Daoy (cell line): ENCODE measurements at places on chromosomes 4 and X. TPM values are rescaled to one million over a fixed set of nuclear protein-coding genes. Genes with fewer than 3 reads are reported as not detected.

DNA sequence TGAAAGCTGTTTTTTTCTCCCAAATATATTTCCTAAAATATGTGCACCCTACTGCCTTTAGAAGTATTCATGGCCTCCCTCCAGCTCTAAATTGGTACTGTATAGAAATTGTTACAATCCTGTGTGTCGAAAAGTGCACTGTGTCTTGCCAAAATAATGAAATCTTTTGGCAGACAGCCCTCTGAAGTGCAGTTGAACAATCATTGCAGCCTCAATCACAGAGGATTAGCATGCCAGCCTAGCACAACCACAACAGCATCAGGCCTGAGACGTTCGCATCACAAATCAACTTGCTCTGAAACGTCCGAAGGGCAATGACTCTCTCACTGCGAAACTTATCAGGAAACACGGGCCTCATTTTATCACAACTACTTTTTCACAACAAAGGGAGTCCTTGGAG lies 99.0 kb downstream of the ANOS1 start:
- DNase-seq = no peak

- peak; percentile 93 for DNase-seq
Observed at GRCh38 chrX:44012484-44013096, 39.4 kb upstream of the NDP start.

- no peak for DNase-seq
Observed at GRCh38 chr4:160136021-160136420, 1033.1 kb downstream of the RAPGEF2 start.

DNA sequence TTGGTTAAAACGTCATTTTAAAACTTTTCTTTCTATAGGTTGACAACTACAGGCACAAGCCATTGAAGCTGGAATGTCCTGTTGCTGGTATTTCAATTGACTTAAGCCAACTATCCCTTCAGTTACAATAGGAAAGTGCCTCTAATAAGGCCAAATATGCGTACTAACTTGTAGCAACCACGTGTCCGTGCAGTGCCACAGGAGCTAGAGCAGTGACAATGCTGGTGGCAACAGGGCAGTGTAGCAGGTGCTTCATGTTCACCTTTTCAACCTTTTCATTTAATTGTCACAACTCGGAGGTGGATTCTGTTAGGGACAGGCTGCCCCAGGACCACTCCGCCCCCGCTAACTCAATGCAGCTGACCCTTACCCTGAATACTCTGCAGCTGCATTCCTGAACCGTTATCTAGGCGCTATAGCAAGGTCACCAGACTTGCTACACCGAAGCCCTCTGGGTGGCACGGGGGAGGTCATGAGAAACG lies 37.7 kb downstream of the ERVMER34-1 start:
- no peak for DNase-seq

- DNase-seq = peak; percentile 42
Observed at GRCh38 chrX:40912576-40912975, 172.7 kb upstream of the USP9X start.

- DNase-seq = no peak
Observed at GRCh38 chrX:151363316-151363715, 33.7 kb upstream of the VMA21 start.

GRCh38 chr4:122331195-122331594 lies 47.6 kb upstream of the ADAD1 start:
- no peak for DNase-seq

DNA sequence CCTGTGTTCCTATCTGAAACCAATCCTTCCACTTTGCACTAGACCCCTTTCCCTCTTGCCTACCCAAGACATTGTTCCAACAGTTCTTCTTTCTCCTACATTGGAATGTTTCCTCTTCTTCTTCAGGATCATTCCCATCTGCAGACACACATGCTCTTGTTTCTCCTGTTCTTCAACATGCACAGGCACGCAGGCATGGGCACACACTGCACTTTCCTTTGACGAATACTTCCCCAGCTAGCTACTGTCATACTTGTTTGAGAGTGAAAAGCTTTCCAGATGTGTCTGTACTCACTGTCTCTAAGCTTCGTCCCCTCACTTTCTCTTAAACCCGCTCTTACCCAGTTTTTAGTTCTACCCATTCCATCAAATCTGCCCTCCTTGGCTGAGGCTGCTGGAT lies 31.8 kb upstream of the ERVMER34-1 start:
- DNase-seq = no peak

GRCh38 chr4:186946682-186947294 lies 223.1 kb upstream of the FAT1 start:
- DNase-seq = peak; percentile 36

- peak; percentile 0 for DNase-seq
Observed at GRCh38 chrX:139642241-139642927, 65.6 kb downstream of the MCF2 start.

GRCh38 chr4:86536151-86536550 lies 58.0 kb upstream of the PTPN13 start:
- no peak for DNase-seq

DNA sequence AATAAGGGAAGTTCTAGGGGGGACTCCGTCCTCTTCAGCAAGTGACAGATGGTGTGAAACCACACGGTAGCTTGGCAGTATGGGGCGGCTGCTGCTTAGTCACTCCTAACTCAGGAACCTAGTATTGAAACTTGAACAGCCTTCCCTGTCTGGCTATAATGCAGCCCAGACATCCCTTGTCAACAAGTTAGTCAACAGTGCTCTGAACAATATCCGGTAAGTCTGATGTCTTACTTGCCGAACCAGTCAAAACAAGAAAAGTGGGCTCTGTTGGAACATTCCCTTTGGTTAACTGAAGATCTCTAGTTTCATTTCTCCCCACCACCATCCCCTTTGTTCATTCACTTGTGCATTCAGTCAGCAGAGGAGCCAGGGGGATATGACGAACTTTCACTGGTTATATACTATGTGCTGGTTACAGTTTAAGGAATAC lies 18.7 kb upstream of the CXCL13 start:
- peak; percentile 57 for DNase-seq

DNA sequence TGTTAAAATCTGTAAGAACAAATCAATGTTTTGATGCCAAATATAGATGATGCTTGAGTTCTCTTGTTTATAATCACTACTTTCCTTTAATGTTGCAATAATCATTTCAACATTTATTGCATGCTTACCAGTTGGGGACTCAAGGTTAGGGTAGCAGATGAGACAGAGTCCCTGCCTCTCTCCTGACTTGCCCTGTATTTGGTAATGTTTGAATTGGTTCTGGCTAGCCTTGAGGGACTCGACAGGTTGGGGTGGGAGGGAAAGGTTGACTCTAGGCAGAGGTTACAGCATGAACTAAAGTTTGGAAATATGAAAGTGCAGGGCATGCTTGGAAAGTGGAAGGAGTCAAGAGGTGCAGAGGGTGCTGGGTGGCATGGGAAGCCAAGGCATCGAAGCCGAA lies 2.0 kb downstream of the SEC24B start:
- DNase-seq = no peak

- no peak for DNase-seq
Observed at GRCh38 chrX:84258708-84259107, 70.7 kb upstream of the RPS6KA6 start.

DNA sequence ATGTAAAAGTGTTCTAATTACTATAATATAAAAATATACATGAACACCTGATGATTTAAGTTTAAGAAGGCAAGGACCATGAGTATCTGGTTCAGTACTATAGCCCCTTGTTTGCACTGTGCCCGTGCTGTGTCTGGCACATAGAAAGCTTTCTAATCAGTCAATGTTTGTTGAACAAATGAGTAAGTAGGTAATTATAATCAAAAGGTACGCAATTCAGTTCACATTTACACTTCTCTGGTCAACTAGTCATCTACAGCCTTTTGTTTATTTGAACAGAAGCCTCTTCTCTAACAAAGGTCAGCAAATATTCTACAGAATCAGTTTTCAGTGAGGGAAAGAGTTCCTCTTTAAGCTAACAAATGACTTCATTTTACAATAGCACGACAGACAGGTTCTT lies 523.3 kb downstream of the SMARCA1 start:
- DNase-seq = no peak

GRCh38 chrX:134388161-134389109 lies 71.5 kb upstream of the HPRT1 start:
- no peak for DNase-seq

- no peak for DNase-seq
Observed at GRCh38 chr4:137601934-137602333, 69.6 kb upstream of the PCDH18 start.

- no peak for DNase-seq
Observed at GRCh38 chrX:27680726-27681125, 90.6 kb downstream of the DCAF8L2 start.

DNA sequence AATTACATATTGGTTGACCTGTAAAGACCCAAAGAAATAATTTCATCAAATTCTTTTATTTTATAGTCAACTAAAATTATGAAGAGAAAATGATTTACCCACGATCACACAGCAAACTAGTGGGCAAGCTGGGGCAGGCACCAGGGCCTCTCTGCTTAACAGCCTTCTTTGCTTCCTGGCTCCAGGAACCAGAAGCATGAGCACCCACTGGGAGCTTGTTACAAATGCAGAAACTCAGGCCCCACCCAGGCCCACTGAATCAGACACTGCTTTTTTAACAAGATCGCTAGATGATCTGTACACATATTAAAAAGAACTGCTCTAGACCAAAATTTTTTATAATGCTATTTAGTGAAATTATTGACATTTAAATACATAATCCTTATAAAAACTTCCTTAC lies 95.0 kb downstream of the GEMIN8 start:
- DNase-seq = no peak

- DNase-seq = peak; percentile 13
Observed at GRCh38 chr4:98341309-98341708, 80.1 kb downstream of the RAP1GDS1 start.

- DNase-seq = peak; percentile 21
Observed at GRCh38 chr4:6047130-6047673, 29.0 kb upstream of the C4orf50 start.

DNA sequence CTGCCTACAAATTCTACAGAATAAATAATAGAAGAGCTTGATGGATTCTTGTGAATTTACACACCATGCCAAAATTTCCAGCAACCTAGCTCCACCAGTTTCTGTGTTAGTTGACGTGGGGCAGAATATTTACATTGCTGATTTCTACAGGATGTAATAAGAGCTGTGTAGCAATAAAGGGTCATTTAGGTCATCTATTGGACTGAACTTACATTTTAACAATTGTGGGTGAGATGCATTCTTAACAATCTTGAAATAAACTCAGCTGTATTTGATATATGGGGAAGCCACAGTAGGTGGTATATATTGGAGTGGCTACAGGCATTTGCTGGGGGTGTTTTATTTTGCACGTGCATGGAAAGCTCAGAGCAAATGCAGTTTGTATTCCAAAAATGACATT lies 655.3 kb downstream of the IQCM start:
- DNase-seq = no peak

- no peak for DNase-seq
Observed at GRCh38 chr4:112954286-112954685, 95.2 kb upstream of the ANK2 start.

DNA sequence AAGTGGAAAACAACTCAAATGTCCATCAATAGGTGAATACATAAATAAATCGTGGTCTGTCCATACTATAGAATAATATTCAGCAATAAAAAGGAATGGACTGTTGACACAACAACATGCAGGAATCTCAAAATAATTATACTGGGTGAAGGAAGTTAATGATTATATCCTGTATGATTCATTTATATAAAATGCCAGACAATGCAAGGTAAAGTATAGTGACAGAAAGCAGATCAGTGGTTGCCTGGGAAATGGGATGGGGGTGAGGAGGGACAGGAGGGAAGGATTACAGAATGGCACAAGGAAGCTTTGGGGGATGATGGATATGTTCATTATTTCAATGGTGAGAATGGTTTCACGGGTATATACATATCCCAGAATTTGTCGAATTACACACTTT lies 12.3 kb downstream of the PYURF start:
- no peak for DNase-seq

DNA sequence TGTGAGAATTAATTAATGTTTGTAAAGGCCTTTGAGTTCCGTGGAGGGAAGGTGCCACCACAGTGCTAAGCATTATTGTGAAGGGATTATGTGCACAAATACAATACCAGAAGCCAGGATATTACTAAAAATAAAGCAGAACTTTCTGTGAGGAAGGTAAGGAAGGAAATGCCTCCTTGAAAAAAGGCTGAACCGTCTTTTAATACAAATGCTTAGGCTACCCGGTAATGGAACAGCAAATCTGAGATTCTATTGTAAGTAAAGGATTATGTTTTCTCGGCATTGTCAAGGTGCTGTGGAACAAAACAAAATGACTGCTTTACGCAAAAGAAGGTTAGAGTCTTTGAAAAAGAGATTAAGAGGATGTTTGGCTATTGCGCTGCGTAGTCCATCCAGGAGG lies 57.9 kb upstream of the SPRY1 start:
- DNase-seq = no peak

DNA sequence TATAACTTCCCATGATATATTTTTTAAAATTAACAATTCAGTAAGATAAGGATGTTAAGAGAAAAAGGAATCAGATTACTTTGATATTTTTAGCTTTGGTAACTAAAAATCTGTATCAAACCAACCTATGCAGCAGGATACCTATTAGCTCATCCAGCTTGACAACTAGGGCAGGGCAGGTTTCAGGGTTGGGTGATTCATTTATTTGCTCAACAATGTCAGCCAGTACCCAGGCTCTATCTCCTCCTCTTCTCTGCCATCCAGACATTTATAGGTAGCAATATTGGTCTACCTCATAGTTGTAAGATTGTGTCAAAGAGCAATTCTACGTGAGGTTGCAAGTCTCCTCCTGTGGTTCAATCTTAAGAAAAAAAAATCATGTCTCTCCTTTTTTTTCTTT lies 421.9 kb downstream of the ANKRD50 start:
- DNase-seq = no peak

DSPP gene
- total RNA-seq = not detected in 2 replicates

POU4F2 gene
- 0.03 TPM in 1 of 2 replicates, not detected in the other for total RNA-seq

NIPAL1 gene
- 0.54 and 3.0 TPM in 2 replicates for total RNA-seq

FHIP1A gene
- total RNA-seq = 1.9 and 2.1 TPM in 2 replicates

CT45A1 gene
- total RNA-seq = 34.0 and 45.7 TPM in 2 replicates

RTL3 gene
- total RNA-seq = 0.21 TPM in 1 of 2 replicates, not detected in the other

GAGE12C gene
- total RNA-seq = not detected in 2 replicates

MAGEB2 gene
- 32.6 and 42.1 TPM in 2 replicates for total RNA-seq

NEXMIF gene
- 0.21 and 0.23 TPM in 2 replicates for total RNA-seq

CCKAR gene
- 2.9 and 4.1 TPM in 2 replicates for total RNA-seq

SRPX2 gene
- 21.7 and 30.6 TPM in 2 replicates for total RNA-seq

FGFR3 gene
- total RNA-seq = 0.46 and 1.0 TPM in 2 replicates

CTAG1A gene
- total RNA-seq = 1.8 TPM in 1 of 2 replicates, not detected in the other
